Heart right ventricle (tissue), 16 donors: ENCODE measurements at places on chromosomes 4 and X. TPM values are rescaled to one million over a fixed set of nuclear protein-coding genes. Genes with fewer than 3 reads are reported as not detected.

DNA sequence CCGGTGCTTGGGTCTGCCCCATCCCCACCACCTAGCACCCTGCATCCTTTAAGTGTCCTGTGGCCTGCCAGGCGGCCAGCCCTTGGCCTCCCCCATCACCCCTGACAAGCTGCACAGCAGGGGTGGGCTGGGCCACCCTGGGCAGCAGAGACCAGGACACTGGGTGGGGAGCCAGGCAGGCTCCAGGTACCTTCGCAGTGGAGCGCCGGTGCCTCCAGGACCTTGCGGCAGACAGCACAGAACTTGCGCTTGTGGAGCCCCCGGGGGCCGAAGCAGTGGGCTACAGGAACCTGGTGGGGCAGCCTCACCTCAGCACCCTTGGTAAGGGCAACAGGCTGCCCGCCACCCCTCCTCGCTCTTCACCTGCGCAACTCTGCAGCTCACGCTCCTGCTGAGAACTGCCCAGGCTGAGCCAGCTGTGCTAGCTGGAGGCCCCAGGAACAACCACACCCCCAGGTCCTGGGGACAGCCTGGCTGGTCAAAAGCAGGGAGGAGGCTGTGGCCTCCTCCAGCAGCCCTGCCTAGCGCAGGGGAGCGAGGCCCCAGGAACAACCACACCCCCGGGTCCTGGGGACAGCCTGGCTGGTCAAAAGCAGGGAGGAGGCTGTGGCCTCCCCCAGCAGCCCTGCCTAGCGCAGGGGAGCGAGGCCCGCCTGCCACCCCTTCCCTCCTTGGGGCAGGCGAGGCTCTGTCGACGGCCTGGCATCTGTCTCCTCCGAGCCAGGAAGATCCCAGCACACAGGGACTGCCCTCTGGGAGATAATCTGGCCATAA, 4.6 kb downstream of the DGKQ start:
- no peak for DNase-seq
- H3K4me1 ChIP-seq: peaks cover 26% of the 10 kb centered on the region
- no peaks in the 10 kb centered on the region for H3K36me3 ChIP-seq
- H3K4me3 ChIP-seq: no peak overlapping the region
- H3K27ac ChIP-seq: no peak overlapping the region

- H3K4me1 ChIP-seq: no peaks in the 10 kb centered on the region
- no peak overlapping the region for H3K27ac ChIP-seq
- H3K4me3 ChIP-seq: no peak overlapping the region
- no peak for DNase-seq
- H3K27me3 ChIP-seq: peaks cover 11% of the 10 kb centered on the region
- H3K36me3 ChIP-seq: no peaks in the 10 kb centered on the region
Observed at GRCh38 chr4:153258750-153259149, 54.5 kb downstream of the TRIM2 start.

- no peaks in the 10 kb centered on the region for H3K27me3 ChIP-seq
- H3K27ac ChIP-seq: peak overlapping the region; percentile 56
- H3K4me3 ChIP-seq: no peak overlapping the region
- H3K36me3 ChIP-seq: peaks cover 52% of the 10 kb centered on the region
- H3K4me1 ChIP-seq: peaks cover 7% of the 10 kb centered on the region
Observed at GRCh38 chr4:2931512-2932301, 31.5 kb downstream of the NOP14 start.

GRCh38 chr4:183945741-183946140, 40.6 kb downstream of the STOX2 start:
- H3K4me1 ChIP-seq: peaks cover 5% of the 10 kb centered on the region
- no peak overlapping the region for H3K4me3 ChIP-seq
- no peak overlapping the region for H3K27ac ChIP-seq
- H3K36me3 ChIP-seq: no peaks in the 10 kb centered on the region

GRCh38 chr4:141127884-141128283, 5.4 kb downstream of the RNF150 start:
- H3K4me1 ChIP-seq: peaks cover 9% of the 10 kb centered on the region
- no peak overlapping the region for H3K4me3 ChIP-seq
- DNase-seq: no peak
- H3K36me3 ChIP-seq: no peaks in the 10 kb centered on the region
- peaks cover 12% of the 10 kb centered on the region for H3K27me3 ChIP-seq
- no peak overlapping the region for H3K27ac ChIP-seq

- H3K4me3 ChIP-seq: peak overlapping the region; percentile 68
- peak overlapping the region; percentile 92 for H3K27ac ChIP-seq
- no peaks in the 10 kb centered on the region for H3K36me3 ChIP-seq
- no peaks in the 10 kb centered on the region for H3K27me3 ChIP-seq
Observed at GRCh38 chrX:37847733-37848197, 394 bp upstream of the DYNLT3 start.

DNA sequence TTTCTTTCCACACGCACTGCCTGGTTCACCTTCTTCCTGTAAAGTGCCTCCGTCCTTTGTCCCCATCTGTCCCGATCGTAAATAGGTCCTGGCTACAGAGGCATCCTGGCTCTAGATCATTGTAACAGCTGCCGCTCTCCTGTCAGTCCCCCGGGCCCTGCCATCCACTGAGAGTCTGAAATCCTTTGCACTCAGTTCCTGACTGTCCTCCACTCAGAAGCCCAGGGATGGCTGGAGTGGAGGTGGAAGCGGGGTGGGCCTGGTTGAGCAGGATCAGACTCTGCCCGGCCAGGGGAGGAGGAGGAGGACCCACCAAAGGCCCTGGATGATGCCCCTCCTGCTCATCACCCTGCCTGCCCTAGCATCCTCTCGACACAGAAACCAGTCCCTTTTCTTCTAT, 29.8 kb downstream of the PIGG start:
- no peaks in the 10 kb centered on the region for H3K27me3 ChIP-seq
- no peak overlapping the region for H3K4me3 ChIP-seq
- no peak for DNase-seq
- H3K4me1 ChIP-seq: no peaks in the 10 kb centered on the region
- H3K27ac ChIP-seq: no peak overlapping the region

GRCh38 chrX:70166601-70167590, 10.4 kb upstream of the DGAT2L6 start:
- no peak overlapping the region for H3K4me3 ChIP-seq
- no peaks in the 10 kb centered on the region for H3K4me1 ChIP-seq
- no peaks in the 10 kb centered on the region for H3K27me3 ChIP-seq

Gene KCNIP4
- not detected for total RNA-seq

DNA sequence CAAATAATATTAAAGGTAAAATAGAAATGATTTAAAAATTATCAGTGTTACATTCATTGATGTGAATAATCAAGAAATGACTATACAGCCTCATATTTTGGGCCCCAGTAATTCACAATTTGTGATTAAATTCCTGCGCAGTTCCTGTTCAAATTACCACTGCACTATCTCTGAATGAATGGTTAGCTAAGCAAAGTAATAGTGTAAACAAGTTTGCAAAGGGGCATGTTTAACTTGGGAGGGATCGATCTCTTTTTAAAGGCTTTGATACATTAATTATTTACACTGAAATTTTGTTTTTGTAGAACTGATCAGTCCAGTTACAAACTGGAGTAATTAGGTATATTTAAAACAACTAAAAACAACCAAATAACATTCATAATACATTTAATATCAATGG, 784.4 kb downstream of the RPA4 start:
- no peaks in the 10 kb centered on the region for H3K36me3 ChIP-seq
- H3K4me3 ChIP-seq: no peak overlapping the region
- no peaks in the 10 kb centered on the region for H3K27me3 ChIP-seq
- H3K4me1 ChIP-seq: no peaks in the 10 kb centered on the region

DNA sequence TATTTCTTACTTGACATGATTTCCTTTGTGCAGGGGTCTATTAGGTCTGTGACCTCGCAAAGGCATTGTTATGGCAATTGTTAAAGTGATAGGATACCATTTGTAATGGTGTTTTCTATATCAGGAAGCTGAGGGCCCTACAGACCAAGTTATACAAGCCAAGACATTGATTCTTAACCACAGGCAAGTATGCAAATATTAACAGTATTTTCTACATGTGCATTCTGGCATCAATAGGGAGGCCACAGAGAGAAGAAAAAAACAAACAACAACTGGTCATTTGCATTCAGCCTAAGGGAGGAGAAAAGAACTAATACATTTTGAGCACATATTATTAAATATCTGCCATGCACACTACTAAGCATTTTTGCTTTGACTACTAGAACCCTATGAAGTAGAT, 28.5 kb downstream of the GBA3 start:
- H3K36me3 ChIP-seq: no peaks in the 10 kb centered on the region
- H3K27me3 ChIP-seq: no peaks in the 10 kb centered on the region
- no peaks in the 10 kb centered on the region for H3K4me1 ChIP-seq
- DNase-seq: no peak
- no peak overlapping the region for H3K27ac ChIP-seq
- H3K4me3 ChIP-seq: no peak overlapping the region

Gene NPNT
- 2.5 TPM for total RNA-seq

DNA sequence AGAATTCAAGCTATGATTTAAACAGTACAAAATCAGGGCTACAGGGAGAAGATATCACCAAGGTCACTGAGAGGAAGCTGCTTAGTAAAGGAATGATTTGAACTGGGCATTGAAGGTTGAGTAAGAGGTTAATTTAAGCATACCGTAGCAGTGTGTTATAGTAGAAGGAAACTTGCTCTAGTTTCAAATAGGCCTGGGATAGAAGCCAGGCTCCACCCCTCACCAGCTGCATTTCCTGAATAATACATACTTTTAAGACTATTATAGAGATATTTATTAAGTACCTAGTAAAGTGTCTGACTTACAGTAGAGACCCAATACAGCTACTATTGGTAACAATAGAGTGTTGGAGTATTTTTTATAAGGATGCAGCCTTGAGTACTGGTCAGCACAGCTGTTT, 118.0 kb upstream of the GLRA2 start:
- no peak overlapping the region for H3K4me3 ChIP-seq
- no peaks in the 10 kb centered on the region for H3K27me3 ChIP-seq
- no peaks in the 10 kb centered on the region for H3K36me3 ChIP-seq
- DNase-seq: no peak

DNA sequence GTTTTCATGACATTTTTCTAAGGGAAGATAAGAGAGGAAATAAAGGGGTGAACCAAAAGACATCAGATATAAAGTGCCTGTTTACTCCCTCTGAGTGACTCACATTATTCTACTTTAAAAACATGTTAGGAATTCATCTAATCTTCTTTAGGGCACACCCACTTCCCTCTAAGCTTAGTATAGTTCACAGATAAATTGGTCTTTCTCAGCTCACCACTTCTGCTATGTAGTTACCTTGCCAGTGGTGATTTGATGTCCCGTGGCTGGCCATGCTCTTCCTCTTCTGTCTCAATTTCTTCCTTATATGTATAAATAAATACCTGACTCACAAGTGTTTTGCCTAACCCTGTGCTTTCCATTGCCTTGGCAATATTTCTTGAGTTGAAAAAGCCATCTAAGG, 96.8 kb downstream of the PDLIM5 start:
- H3K27me3 ChIP-seq: no peaks in the 10 kb centered on the region
- H3K27ac ChIP-seq: peak overlapping the region; percentile 77
- H3K4me3 ChIP-seq: no peak overlapping the region
- peaks cover 65% of the 10 kb centered on the region for H3K4me1 ChIP-seq
- DNase-seq: no peak
- H3K36me3 ChIP-seq: no peaks in the 10 kb centered on the region

DNA sequence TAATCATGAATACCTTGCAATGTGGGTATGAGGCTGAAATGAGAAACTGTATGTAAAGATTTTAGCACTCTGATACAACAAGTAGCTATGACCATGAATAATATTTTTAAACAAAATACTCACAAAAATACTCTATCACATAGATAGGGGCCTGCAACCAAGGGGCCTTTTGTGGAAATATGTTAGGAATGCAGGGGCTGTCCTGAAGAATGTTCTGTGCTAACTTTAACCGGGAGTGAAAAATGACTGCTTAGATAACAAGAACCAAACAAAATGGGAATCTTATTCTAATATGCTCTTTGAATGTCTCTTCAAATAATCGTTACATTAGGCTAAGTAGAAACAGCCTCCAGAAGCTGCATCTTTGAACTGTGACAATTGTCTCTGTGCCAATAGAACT, 37.9 kb upstream of the GYPA start:
- H3K27me3 ChIP-seq: no peaks in the 10 kb centered on the region
- no peak overlapping the region for H3K4me3 ChIP-seq
- DNase-seq: no peak
- H3K4me1 ChIP-seq: no peaks in the 10 kb centered on the region

Gene DCAF12L1
- not detected for total RNA-seq

- no peak for DNase-seq
- H3K27ac ChIP-seq: no peak overlapping the region
- H3K27me3 ChIP-seq: no peaks in the 10 kb centered on the region
- H3K4me1 ChIP-seq: peaks cover 6% of the 10 kb centered on the region
- H3K4me3 ChIP-seq: no peak overlapping the region
Observed at GRCh38 chr4:182748949-182749348, 168.2 kb downstream of the DCTD start.

DNA sequence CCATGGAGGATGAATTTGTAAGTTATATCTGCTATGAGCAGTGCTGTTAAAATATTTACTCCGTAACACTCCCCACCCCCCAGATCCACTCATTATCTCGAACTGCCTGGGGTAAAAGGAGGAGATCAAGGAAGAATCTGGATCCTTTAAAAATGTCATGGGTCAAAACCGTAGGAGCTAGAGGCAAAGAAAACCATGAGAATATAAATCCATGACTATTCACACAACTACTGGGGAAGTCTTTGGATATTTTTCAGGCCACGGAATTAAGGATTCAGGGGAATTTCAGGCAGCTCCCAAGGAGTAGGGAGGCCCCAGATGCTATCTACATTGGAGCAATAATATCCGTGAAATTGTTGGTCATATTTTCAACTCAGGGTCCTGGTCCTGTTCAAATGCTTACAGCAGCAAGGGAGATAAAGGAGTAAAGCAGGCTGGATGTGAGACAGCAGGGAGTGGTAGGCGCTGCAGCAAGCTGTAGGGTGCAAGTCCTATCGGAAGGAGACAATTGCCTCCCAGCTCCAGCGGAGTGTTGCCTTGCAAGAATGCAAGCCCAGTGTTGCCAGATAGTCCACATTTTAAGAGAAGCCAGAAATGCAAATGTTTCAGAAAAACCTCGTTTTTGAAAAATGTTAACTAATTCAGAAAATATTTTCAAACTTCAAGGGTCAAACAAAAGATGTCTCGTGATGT, 116.2 kb upstream of the KIT start:
- peaks cover 10% of the 10 kb centered on the region for H3K4me1 ChIP-seq
- no peak overlapping the region for H3K27ac ChIP-seq
- peaks cover 5% of the 10 kb centered on the region for H3K27me3 ChIP-seq
- no peak for DNase-seq
- no peak overlapping the region for H3K4me3 ChIP-seq
- H3K36me3 ChIP-seq: no peaks in the 10 kb centered on the region

DNA sequence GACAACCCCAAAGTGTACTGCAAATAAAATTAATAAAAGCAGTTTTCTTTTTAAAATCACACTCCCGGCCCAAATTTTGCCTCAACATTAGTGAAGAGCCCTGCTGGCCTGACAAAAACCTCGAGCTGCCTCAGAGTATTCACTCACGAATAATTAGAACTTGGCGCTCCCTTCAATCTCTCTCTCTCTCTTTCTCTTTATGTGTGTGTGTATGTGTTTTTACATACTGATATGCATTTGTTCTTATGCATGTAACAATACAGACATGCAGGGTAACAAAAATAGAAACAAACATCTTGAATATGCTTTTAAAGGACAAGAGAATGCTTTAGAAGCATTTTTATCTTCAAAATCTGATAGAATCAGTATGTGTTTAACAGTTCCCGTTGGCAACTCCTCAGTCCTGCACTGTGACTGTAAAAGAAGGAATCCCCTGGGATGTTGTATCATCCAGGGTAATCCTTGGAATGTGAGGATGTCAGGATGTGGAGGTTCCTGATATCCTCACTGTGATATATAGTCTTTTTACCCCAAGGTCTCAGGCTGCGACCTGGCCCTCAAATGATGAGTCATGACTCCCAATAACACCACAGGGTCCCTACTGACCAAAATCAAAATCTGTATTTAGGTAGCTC, 53.0 kb downstream of the PTCHD1 start:
- H3K27ac ChIP-seq: no peak overlapping the region
- H3K27me3 ChIP-seq: no peaks in the 10 kb centered on the region
- H3K4me3 ChIP-seq: no peak overlapping the region
- no peak for DNase-seq
